ENCODE measurements at places on chromosomes 6 and 20.

GRCh38 chr6:34593701-34594100 lies 37.6 kb upstream of the SPDEF start:
- DNase-seq = no peak

DNA sequence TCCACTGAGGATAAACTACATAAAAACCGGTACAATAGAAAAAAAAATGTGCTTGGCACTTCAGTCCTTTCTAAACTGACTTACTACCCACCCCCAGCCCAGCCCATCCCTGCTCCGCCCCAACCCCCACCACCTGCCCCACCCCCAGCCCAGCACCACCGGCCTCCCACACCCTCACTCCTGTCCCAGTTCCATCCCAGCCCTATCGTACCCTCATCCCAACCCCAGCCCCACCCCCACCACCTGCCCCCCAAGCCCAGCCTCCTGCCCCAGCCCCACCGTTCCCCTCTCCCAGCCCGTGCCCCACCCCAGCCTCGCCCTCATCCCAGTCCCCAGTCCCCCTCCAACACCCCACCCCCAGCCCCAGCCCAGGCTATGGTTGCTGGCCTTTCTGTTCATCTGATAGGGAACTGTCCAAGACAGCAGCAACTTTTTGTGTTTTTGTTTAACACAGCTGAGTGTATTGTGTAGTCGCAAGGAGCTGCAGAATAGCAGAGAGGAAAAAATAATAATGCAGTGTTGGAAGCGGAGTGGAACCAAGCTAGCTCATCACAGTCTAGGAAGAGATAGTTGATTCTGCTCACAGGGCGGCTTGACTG lies 61.9 kb downstream of the SASH1 start:
- no peak for DNase-seq

DNA sequence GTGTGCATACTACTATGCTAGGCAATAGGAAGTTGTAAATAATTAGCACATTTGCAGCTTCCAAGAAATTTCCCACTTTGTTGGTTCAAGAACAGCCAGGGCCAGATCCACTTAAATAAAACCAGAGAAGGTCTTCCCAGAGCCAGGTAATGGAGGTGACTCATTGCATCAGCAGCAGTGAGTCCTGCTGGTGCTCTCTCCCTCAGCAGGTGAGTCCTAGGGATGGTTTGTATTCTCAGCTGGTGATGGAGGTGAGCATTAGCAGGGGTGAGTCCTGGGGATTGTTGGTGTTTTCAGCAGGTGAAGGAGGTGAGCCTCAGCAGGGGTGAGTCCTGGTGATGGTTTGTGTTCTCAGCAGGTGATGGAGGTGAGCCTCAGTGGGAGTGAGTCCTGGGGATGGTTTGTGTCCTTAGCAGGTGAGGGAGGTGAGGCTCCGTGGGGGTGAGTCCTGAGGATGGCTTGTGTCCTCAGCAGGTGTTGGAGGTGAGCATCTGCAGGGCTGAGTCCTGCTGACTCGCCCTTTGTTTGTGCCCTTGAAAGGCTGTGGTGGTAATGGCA lies 232.8 kb upstream of the EXOC2 start:
- DNase-seq = no peak

GRCh38 chr6:42049116-42049809 lies 1.1 kb upstream of the TAF8 start:
- DNase-seq = no peak

- DNase-seq = no peak
These were observed 117.0 kb downstream of the MAP3K7 start for GRCh38 chr6:90469906-90470305.

- no peak for DNase-seq
These were observed 158.9 kb downstream of the MRPL14 start for GRCh38 chr6:43968110-43968965.

- DNase-seq = no peak
These were observed 223.7 kb upstream of the TSHZ2 start for GRCh38 chr20:52748285-52748932.
